ENCODE measurements at places on chromosomes 1 and 21.

- DNase-seq: no peak
Observed at GRCh38 chr1:89351597-89352311, 12.1 kb upstream of the GBP6 start.

- DNase-seq: no peak
Observed at GRCh38 chr1:234782791-234783190, 172.8 kb upstream of the IRF2BP2 start.

GRCh38 chr1:244919320-244920282 lies 55.3 kb upstream of the HNRNPU start:
- peak; percentile 6 for DNase-seq

- no peak for DNase-seq
Observed at GRCh38 chr1:41500378-41500777, 15.9 kb upstream of the EDN2 start.

GRCh38 chr1:115133440-115133839 lies 44.1 kb upstream of the TSPAN2 start:
- peak; percentile 71 for DNase-seq

DNA sequence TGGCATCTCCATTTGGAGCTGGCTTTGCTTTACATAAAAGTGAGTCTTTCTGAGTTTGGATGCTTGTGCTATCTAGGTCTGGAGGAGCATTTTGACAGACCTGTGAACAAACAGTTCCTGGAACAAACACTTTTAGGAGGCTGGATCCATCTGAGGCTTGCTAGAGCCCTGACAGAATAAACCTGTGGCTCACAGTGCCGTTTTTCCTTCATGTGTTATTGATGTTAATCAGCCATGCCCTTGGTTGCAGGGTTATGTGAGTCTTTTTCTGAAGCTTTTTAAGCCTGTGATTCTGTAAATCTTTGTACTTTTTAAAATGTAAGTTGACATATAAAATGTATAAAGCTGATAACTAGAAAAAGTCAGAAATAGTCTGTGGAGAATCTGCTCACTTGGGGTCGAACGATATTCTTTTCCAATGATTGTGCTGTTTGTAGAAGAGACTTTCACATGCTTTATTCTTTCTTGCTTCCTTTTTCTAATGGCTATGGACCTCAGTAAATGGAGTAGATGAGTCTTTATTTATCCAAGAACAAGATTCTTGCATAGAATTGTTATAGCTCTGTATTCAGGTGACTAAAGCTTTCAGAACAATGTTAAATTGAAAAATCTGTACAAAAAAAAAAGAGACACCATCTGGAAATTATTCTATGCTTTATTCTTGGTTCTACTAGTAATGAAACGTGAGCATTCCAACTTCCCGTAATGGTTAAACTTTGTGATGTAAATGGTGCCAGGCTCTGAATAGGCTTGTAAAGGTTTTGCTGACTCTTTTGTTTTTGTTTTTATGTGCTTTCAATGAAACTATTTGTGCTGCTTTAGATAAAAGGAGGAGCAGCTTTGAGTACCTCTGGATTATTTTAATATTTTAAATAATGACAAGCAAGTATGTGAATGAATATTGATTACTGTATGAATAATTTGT lies 53.7 kb downstream of the CACHD1 start:
- no peak for DNase-seq

GRCh38 chr1:34192621-34193020 lies 15.9 kb downstream of the C1orf94 start:
- no peak for DNase-seq

All from EH (cell line).